DMS79 (cell line): ENCODE measurements at places on chromosomes 7 and 10.

DNA sequence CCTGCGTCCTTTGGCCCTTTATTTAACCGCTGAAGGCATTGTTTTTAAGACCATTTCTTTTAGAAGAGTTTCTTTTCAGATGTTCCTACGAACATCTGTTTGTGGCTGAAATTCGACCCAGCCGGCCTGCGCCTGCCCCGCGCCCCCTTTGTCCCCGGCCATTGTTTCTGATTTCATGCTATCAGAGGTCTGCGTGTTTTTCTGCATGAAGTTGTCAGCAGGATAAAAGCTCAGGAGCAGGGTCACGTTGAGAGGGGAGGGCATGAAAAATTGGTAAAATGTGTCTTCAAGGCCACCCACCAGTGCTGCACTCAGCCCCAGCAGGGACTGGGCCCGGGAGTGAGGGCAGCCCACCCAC lies 43.1 kb downstream of the NKX6-2 start:
- DNase-seq, result no peak

DNA sequence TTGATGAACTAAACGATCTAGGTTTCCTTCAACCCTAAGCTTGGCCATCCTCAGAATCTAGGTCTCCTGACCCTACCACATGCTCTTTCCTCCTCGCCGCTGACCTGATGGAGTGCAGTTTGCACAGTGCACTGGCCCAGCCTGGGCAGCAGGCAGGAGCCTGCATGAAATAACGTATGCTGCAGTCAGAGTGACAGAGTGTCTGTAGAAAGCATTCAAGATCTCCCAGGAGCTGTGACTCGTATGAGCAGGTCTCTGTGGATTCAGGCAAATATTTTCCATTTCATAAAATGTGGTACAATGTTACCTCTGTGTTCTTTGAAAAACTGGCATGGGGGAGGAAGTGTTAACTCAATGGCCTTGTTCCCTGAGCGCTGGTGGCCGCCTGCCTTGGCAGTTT lies 441.8 kb downstream of the RPS24 start:
- DNase-seq, result no peak

DNA sequence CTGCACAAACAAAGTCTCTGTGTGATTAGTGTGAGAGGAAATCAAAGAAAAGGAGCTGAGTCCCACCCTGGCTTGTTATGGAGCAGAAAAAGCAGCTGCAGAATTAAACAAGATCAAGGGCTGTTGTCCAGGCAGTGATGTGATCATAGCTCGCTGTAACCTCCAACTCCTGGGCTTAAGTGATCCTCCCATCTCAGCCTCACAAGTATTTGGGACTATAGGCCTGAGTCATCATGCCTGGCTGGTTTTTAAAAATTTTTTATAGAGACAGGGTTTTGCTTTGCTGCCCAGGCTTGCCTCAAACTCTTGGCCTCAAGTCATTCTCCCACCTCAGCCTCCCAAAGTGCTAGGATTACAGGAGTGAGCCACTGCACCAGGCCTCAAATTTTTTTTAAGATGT lies 88.9 kb downstream of the IPMK start:
- no peak for DNase-seq

DNA sequence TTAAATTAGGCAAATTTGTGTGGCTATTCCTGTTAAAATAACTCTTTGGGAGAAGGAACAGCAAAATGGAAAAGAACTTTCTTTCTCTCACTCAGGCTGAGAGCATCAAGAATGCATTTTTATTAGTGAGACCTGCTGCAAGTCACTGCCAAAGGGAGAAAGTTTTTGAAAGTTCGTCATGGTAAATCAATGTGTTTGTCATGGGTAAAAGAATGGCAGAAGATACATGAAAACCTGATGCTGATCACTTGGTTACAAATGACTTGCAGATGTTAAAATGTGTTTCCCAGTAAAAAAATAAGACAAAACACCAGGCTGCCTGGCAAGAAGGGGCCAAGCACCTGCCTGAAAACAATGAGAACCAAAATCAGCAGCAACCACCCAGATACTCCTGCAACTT lies 484.7 kb upstream of the NRP1 start:
- no peak for DNase-seq

DNA sequence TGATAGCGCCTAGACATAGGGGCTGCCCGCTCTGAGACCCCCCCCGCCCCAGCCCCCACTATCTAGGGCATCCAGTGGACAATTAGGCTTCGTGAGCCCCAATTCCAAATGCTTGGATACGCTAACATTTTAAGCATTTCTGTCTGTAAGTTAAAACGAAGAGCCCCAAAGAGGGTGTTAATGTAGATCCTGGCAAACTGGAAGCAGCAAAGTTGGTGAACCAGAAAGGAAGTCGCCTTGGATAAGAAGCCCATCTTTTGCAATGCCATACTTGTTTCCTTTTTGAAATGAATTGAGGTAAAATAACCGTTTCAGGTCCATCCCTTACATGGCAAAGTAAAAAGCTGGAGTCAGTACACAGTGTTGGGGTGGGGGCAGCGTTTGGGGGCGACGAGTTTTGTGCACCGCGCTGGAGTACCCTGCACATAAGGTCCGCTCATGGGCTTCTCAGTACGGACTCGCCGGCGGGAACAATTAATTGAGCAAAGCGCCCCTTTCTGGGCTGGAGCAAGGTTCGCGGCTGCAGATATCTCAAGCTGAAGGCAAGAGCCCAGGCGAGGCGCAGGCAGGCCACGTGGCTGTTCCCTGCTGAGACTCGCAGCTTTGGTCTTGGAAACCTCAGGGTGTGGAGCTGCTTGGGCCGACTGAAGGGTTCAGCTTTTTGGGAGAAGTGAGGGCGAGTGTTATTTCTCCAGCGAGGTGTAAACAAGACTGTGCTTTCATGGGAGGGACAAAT lies 1.4 kb upstream of the TWIST1 start:
- DNase-seq, result no peak

DNA sequence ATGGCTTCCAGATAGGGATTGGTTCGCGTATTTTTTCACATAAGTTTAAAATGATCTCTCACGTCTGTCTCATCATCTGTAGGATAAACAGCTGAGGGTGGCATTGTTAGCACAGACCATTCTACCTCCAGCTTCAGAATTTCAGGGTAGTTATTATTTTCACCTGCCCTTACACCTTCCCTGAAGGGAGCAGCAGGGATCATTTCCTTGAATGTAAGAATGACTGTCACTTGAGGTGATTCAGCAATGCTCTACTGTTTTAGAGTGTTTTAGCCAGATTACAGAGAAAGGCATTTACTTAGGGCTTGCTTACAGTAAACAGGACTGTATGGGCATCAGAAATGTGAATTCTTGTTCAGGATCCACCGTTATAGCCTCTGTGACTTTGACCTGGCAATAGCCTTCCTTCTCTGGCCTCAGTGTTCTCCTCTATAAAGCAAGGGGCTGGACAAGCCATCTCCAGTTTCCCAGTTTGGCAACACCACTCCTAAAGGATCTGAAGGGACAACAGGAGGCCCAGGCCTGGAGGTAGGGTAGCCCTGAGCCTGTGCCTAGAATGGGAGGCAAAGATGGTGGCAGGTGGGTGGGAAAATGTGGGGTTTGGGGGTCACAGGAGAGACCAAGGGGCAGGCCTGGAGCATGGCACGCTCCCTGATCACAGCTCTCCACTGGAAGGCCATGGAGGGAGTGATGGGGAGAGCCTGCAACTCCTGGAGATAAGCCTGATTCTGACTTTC lies 1.2 kb upstream of the IGFBP1 start:
- DNase-seq, result no peak

DNA sequence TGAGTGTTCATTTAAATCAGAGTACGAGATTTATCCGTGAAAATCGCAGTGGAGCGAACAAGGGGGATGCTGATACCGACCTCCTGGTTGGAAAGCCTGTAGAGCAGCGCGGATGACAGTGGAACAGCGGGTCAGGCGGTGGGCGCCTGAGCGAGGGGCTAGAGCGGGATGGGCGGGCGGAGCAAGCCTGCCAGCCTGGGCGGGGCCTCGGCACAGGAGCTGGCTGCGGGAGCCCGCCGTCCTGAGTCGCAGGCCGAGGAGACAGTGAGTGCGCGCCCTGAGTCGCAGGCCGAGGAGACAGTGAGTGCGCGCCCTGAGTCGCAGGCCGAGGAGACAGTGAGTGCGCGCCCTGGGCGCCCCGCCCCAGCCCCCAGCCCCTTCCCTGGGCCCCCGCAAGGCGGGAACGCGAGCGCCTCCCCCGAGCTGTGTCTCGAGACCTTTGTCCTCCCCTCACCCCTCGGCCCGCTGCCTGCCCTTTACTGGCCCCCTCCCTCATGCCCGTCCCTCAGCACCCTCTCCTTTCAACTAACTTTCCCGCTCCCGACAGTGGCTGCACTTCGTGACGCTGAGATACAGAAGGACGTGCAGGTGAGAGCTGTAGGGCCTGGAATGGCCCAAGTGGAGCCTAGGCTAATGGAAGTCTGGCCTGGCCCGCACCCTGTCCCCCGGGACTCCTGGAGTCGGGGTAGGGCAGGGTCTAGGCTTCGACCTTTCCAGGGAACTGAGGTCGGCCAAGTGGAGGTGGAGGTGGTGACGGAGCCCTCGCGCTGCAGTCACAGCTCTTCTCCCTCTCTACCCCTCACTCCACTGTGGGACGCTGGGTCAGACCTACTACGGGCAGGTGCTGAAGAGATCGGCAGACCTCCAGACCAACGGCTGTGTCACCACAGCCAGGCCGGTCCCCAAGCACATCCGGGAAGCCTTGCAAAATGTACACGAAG lies at the start of gene AS3MT:
Gene AS3MT, plus strand, starts transcription at position 213 of the 941 bp plus-strand sequence. Its CDS starts 123 bp downstream, at position 336.
- DNase-seq, result peak; percentile 34

- DNase-seq, result no peak
These were observed 59.1 kb downstream of the TFAM start for GRCh38 chr10:58444321-58444720.

- DNase-seq, result no peak
These were observed 1.3 kb upstream of the GFRA1 start for GRCh38 chr10:116274064-116274904.

GRCh38 chr10:113326160-113327111 lies 226.4 kb upstream of the HABP2 start:
- no peak for DNase-seq

GRCh38 chr10:1183033-1183396 lies 126.8 kb downstream of the WDR37 start:
- DNase-seq, result no peak

DNA sequence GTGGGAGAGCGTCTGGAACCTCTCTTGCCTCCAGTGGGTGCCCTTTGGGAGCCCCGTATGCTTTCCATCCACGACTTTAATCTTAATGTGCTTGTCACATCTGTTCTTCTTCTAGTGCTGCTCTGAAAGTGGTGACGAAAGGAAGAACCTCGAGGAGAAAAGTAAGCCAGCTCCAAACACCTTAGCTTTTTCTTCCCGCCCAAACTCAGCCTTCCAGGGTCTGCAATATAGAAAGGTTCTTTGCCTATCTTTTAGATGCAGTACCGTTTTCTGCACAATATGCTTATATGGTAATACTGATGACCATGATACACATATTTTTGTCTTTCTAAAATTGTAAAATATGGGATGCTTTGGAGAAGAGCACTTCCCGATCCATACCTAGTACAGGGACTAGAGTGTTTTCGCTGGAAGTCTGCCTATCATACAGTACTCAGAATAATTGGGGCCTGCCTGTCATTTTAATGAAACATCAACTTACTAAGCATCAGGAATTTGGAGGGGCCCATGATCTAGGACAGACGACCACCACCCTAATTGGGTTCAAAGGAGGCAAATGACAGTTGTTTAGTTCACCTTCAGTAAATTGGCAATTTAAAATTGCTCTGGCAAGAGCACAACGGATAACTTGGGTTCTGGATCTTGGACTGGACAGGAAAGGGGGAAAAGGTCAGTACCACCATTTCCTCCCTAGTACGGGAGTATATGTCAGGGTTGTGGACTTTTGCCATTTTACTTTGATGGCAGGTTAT lies 884 bp downstream of the RINT1 start:
- no peak for DNase-seq
